ENCODE measurements at places on chromosomes 6 and 20.

GRCh38 chr20:30949761-30950160 is 307.7 kb upstream of the DEFB115 start:
- no peak for DNase-seq

DNA sequence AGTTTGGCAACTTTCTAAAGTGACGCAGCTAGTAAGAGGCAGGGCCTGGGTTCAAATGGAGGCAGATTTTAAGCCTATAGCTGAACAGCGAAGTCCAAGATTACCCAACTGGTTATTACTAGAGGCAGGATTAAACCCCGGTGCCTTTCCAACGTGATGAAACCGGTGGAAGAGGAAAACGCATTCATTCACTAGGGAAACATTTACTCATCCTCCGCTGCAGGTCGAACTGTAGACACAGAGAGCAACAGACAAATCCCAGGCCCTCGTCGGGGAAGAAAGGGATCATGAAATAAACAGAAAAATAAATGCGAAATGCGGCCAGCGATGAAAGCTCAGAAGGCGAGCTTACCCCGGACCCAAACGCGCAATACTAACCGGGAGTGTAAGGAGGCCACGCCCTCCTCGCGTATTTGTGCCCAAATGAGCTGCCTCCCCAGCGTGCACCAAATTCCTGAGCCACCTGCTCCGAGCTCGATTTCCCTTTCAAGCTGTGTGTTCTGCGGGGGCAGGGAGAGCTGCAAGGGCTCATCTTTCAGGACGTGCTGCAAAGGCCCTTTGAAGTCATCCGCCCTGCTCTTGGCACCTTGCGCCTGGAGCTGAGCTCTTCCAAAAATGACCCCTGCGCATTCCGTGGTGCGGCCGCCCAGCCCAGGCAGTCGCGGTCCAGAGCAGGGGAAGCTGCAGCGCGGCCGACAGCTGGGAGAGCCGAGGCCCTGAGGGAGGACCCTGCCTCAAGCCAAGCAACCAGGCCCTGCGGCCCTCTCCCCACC is 46.9 kb downstream of the PDYN start:
- no peak for DNase-seq

DNA sequence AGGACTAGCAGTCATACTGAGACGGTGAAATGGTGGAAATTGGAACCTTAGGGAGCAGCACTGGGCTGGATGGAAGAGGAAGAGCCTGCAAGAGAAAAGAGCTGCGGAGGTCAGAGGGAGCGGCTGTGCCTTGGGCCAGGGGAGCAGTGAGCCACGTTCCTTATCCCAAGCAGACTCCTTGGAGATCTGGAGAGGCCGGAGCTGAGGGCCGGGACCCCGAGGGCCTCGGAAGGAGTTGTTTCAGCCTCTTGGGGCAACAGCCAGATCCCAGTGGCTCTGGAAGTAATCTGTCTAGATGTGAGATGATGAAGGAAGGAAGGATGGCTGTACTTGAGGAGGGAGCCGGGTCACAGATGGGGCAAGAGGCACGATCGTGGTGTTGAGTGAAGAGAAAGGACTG is 16.1 kb downstream of the PCMTD2 start:
- DNase-seq = no peak

GRCh38 chr20:59063358-59064213 is 21.0 kb upstream of the PRELID3B start:
- no peak for DNase-seq

GRCh38 chr6:118168421-118168820 is 261.4 kb downstream of the SLC35F1 start:
- no peak for DNase-seq

GRCh38 chr6:25083784-25084507 is 148.2 kb upstream of the RIPOR2 start:
- no peak for DNase-seq

- no peak for DNase-seq
Observed at GRCh38 chr6:120077489-120077888, 727.9 kb upstream of the MAN1A1 start.

GRCh38 chr6:130434174-130434873 is 68.5 kb downstream of the TMEM200A start:
- no peak for DNase-seq

- no peak for DNase-seq
Observed at GRCh38 chr6:15457121-15457650, 205.6 kb downstream of the DTNBP1 start.

DNA sequence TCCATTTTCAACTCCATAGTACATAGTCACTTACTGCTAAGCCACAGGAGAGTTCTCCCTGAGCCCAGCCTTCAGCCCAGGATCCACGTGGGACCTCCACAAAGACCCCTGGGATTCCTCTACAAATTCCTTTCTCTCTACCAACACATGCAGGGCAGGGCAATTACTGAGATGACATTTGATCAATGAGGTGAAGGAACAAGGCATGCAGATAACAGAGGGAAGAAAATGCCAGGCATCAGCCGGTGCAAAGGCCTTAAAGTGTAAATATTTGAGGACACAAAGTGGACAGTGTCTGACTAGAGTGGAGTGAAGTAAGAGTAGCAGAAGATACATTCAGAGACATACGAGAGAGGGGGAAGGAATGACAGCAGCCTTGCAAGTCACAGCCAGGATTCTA is 70.2 kb downstream of the HS3ST5 start:
- no peak for DNase-seq

DNA sequence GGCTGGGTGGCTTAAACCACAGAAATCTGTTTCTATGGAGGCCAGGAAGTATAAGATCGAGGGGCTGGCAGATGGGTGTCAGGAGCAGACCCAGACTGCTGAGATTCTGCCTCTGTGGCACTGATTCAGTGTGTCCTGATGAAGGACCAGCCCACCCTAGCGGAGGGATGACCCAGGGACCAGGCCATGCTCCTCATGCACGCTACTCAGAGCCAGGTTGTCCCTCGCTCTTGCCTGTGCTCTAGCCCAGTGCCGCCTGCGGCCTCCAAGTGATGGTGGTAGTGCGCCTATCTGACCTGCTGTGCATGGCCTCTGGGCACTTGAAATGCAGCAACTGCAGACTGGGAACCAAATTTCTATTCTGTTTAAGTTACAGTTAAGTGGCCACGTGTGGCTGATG is 13.1 kb upstream of the APMAP start:
- no peak for DNase-seq

DNA sequence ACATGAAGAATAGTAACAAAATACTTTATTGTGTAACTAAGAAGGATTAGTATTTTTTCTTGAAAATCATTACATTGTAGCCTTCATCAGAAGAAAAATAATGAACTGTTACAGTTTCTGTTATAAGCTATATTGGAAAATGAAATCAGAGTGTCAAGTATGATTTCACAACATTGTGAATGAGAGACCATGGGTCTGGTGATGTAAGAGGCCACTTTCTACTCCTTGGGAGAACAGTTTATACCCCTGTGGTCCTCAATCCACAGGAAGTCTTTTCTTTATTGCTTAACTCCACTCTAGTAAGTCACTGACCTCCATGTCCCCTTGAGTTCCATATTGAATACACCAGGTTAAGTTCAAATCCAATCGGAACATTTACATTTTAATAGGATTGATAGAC is 218.7 kb upstream of the FERMT1 start:
- DNase-seq = no peak

DNA sequence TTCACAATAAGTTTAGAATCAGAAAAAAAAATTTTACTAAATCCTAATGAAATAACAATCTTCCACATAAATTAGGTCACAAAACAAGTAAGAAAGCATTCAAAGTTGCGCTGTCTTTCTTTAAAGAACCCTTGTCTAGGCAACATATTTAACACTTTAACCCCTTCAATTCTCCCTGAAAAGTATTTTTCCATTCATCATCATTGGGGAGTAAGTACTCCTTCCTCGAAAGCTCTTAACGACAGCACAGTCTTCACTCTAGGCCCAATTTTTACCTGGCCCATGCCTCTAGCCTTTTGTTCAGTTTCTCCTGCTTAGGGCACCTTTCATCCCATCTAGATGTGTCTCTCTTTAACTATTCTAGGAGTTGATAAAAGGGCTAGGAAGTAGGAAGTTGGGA is 2.6 kb downstream of the TSPYL1 start:
- DNase-seq = no peak

DNA sequence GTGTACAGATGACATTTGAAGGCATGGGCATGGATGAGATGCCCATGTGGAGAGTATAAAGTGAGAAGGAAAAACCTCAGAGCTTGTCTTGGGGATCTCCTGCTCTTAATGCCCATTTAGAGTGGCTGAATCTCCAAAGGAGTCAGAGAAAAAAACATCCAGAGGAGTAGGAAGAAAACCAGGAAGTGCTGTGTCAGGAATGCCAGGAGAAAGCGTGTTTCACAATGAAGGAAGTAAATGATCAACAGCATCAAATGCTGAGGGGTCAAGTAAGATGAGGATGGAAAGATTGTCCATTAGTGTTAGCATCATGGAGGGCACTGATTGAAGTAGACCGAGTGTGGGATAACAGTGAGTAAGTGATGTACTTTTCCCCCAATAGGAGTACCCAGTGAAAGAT is 56.1 kb downstream of the FIG4 start:
- DNase-seq = no peak

DNA sequence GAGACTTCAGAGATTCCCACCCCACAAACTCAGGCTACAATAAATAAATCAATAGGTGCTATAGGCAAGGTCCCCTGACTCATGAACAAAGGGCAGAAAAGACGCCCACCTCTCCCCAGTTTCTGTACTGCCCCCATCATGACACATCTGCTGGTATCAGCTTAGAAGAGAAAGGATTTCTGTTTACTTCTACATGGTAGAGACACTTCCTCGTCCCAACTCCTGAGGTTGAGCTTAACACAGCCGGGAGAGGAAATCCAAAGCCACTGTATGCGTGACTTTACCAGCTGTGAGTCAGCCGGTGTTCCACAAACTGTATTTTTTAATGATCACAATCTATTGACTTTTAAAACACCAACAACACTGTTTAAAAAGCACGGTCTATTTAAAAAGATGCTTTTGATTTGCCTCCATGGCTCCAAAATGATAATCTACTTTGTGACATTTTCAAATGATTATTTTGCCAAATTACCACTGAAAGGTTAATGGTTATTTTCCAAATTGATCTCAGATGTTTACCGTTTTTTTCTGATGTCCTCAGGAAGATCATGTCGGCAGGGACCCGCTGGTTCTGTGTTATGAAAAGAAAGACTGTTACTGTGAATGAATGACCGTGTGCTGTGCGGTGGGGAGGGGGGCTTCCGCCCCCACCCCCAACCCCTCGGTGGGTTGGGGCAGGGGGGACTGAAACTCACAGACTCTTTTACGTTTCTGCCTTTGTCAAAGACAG is 72.5 kb downstream of the ATP9A start:
- DNase-seq = no peak

DNA sequence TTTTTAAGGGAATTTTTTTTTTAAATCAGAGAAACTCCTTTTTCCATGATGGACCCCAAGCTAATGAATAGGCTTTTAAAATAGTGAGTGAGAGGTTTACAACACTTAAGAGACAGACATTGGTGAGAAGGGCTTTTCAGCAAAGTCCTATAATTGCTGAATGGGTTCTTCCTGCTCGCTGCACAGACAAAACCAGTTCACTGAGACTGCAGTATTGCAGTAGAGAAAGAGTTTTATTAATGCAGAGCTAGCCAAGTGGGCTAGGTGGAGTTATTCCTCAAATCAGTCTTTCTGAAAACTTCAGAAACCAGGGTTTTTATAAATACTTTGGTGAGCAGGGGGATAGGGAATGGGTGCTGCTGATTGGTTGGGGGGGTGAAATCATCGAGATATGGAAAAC is 3.2 kb upstream of the SLC2A10 start:
- no peak for DNase-seq

- DNase-seq = no peak
Observed at GRCh38 chr20:51244466-51244865, 221.6 kb upstream of the KCNG1 start.

- no peak for DNase-seq
Observed at GRCh38 chr20:4791121-4791520, 69.4 kb downstream of the PRND start.

- DNase-seq = no peak
Observed at GRCh38 chr6:39389484-39389767, 66.9 kb upstream of the KCNK16 start.

GRCh38 chr6:39281312-39281980 is 32.8 kb downstream of the KCNK17 start:
- DNase-seq = no peak

DNA sequence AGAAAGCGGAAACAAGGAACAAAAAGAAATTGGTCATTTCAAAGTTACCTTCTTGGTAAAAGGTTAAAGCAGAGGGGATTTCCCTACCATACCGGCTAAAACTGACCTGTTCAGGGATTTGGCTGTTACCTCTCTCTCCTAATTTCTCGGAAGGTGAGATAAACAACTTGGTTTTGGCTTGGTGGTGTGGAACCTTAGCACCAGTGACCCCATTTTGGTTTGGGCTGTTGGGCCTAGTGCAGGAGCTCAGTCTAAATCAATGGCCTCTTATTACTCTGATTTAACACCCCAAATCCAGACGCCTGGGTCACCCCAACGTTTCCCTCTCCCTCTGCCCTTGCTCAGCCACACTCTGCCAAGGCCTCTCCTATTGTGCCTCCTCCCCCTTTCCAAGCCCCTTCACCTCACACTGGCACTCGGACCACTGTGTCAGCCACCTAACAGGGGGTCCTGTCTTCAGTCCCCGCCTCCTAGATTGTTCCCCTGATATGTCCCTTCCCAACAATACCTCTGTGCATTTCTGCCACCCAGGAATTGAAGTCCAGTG is 8.3 kb downstream of the NCR2 start:
- no peak for DNase-seq

DNA sequence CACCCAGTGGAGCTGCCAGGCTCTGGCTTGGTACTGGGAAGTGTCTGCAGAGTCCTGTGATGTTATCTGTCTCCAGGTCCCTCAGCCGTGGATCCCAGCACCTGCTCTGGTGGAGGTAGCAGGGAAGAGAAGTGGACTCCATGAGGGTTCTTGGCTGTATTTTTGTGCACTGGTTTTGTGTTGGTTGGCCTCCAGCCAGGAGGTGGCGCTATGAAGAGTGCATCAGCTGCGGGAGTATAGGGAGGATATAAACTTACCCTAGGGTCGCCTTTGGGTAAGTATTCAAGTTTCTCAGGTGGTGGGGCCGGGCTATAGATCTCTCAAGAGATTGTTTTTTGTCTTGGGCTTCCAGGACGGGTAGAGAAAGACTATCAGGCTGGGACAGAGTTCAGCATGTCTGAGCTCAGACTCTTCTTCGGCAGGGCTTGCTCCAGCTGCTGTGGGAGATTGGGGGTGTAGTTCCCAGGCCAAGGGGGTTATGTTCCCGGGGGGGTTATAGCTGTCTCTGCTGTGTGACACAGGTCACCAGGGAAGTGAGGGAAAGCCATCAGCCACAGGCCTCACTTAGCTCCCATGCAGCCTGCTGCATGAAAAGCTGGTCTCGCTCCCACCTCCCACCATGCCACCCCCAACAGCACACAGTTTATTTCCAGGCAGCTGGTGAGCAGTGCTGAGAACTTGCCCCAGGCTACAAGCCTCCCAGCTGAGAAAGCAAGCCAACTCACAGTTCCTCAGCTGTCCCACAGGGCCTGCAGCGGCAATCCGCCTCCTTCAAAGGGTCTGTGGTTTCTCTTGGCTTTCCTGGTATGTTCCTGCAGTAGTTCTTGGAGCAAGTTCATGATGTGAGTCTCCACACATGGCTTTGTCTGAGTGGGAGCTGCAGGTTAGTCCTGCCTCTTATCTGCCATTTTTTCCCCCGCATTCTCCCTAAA is 115.7 kb downstream of the AIG1 start:
- DNase-seq = no peak

Measured in GM06990 (cell line).